T47D (cell line): ENCODE measurements at places on chromosomes 16 and 17.

DNA sequence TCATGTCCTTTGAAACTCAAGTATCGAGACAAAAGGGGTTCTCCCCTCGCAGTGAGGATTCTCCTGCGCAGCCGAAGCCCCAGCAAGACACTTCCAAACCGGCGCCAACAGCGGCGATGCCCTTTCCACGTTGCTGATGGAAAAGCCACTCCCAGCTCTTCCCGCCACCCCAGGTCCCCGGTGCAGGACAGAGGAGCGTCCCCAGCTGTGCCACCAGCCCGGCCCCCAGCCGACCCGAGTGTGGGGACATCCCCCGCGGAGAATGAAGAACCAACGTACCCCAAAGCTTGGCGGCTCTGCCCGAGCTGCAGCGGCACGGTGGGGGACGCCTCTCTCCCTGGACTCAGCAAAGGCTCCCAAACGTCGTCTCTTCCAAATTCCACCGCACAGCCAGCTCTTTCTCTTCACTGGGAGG, 573 bp downstream of the CHST6 start:
- no peak for DNase-seq

DNA sequence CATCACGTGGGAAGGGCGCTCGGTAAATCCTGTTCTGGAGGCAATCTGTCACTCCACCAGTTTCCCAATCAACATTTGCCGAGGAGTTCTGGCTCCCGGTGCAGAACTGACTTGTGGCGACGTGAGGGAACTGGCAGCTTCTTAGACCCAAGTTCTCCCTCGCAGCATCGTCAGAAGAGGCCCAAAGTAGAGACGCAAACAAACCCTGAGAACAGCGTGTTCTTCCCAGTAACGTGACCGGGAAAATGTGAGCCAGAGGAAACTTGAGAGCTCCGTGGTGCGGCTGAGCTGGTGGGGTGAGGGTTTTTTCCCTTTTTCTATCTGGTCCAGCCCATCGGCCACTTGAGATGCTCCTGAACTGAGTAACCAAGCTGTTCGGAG, 158.9 kb upstream of the CACNG5 start:
- peak; percentile 44 for DNase-seq

- DNase-seq, result no peak
Observed at GRCh38 chr16:751152-752006, 9.2 kb upstream of the MSLN start.

DNA sequence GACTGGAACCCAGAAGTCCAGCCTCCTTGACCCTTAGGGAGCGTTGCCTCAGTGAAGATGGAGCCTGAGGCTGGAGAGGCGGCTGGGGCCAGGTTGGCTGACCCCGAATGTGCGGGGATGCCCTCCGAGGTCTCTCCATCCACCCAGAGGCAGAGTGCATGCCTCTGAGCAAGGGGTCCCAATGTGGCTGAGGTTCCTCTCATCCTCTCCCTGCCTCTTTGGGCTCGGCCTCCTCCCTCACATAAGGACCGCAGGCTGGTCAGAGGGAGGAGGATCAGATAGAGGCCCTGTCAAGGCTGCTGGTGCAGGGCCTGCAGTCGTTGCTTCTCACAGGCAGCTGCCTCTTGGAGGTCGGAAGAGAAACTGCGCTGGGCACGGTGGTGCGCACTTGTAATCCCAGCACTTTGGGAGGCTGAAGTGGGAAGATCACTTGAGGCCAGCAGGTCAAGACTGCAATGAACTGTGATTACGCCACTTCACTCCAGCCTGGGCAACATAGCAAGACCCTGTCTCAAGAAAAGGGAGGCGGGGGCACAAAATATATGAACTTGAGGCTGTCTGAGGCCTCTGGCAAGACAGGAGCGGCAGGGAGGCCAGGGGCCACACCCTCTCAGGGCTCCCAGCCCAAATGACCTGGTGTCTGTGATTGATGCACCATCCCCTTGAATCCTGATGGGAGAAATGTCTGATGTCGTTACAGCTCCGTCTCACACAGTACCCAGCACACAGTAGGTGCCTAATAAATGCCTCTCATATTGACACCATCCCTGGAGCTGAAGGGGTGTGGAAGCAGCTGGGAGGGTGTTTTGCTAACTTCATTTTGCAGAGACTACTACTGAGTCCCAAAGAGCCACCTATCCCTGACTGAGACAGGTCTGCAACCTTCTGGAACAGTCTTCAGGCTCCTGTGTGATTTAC, 220.1 kb upstream of the GSE1 start:
- no peak for DNase-seq

GRCh38 chr17:72710202-72710601, 382.3 kb downstream of the SLC39A11 start:
- no peak for DNase-seq

DNA sequence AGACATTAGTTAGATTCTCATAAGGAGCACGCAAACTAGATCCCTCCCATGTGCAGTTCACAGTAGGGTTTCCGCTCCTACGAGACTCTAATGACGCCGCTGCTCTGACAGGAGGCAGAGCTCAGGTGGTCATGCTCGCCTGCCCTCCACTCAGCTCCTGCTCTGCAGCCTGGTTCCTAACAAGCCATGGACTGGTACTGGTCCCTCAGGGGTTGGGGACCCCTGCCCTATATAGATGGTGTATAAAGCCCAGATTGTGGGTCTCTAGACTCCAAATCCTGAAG, 52.1 kb upstream of the LYRM9 start:
- no peak for DNase-seq

GRCh38 chr17:47813512-47814031, 8.0 kb downstream of the OSBPL7 start:
- DNase-seq, result no peak

- no peak for DNase-seq
Observed at GRCh38 chr17:14351493-14351892, 50.6 kb downstream of the HS3ST3B1 start.

DNA sequence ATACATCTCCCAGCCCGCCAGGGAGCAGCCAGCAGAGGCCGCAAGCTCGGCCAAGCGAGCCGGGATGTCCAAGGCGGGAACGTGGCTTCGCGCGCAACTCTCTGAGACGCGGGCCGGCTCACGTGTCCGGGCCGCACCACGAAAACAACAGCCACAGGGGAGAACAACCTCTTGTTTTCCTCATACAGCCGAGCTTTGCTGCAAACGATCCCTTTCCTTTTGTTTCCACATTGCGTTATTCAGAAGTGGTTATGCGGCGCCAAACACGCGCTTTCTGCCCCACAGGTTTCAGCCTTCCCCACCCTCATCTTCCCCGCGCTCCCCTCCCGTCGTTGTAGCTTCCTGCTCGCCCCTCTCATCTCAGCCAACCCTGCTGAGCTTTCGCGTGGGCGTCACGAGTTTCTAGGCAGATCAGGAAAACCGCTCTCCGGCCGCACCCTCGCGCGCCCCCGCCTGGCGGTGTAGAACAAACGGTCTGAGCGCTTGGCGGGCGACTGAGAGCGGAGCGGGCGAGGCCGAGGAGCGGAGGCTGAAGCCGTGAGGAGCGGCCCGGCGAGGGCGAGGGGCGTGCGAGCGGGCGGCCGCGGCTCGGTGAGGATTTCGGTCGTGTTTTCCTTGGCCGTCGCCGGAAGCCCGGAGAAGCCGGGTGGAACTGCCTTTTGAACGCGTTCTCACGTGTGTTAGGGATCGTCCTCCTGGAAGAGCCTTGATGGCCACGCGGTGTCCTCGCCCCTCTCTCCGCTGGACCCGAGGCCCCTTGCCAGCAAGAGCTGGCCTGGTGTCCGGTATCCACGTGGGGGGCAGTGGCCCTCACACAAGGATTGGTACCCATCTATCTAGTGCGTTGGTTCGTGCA, 6.6 kb upstream of the SMARCD2 start:
- DNase-seq, result no peak

DNA sequence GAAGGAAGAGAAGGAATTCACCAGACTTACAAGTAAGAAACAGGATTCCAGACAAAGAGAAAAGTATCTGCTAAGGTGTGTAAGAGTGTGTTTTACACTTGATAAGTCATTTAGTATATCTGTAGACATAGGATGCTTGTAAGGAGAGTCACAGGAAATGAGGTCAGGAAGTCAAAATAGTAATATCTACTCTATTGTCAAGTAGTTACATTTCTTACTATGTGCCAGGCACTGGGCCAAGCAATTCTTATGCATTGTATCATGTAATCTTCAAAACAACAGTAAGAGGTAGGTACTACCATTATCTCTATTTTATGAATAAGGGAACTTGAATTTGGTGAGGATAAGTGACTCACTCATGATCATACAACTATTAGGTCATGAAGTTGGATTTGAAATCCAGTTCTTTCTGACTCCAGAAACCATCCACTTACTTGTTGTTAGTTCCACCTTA, 129.1 kb downstream of the SNX11 start:
- no peak for DNase-seq

- peak; percentile 84 for DNase-seq
Observed at GRCh38 chr17:69525920-69526841, 111.7 kb downstream of the MAP2K6 start.

- peak; percentile 56 for DNase-seq
Observed at GRCh38 chr17:41810659-41811548, 845 bp downstream of the P3H4 start.

- no peak for DNase-seq
Observed at GRCh38 chr17:13362341-13363122, 239.2 kb downstream of the HS3ST3A1 start.

DNA sequence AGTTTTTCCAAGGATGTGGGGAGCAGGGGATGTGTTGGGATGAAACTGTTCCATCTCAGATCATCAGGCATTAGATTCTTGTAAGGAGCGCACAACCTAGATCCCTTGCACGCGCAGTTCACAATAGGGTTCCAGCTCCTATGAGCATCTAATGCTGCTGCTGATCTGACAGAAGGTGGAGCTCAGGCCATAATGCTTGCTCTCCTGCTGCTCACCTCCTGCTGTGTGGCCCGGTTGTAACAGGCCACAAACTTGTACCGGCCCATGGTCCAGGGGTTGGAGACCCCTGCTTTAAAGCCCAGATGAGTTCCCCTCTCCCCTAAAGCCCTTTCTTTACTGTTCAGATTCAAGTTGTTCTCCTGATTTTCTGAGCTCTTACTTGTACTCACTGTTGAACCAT, 44.8 kb downstream of the RNF135 start:
- DNase-seq, result peak; percentile 64

- DNase-seq, result no peak
Observed at GRCh38 chr16:56747486-56748045, 17.6 kb downstream of the NUP93 start.

DNA sequence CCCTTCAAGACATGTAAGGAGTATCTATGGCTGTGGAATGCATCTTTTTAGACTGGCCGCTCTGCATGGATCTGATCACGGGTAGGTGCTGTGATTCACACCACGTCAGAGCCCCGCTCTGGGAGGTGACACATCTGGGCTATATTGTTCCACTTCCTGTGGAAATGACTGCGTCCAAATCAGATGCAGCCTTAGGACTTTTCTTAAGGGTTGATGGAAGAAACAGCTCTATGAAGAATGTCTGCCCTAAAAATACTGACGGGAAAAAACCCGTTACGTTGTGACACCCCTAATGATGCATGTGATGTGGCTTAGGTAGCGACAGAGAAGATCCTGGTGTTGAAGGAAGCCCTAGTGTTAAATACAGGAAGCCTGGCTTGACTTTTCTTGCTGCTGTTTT, 12.2 kb downstream of the BANP start:
- no peak for DNase-seq

DNA sequence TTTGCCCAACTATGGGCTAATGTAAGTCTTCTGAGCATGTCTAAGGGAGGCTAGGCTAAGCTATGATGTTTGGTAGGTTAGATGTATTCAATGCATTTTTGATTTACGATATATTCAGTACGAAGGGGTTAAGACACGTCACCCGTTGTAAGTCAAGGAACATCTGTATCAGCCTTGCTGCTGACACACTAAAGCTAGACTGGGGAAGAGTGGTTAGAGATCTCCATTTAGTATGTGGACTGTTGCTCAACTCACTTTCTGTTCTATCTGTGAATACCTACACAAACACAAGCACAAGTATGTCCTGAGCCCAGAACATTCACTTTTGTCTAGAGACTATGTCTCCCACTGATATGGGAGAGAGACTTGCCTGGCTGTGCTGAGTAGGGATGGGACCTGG, 71.5 kb downstream of the VMP1 start:
- DNase-seq, result no peak

GRCh38 chr17:53227111-53227510, 595.6 kb upstream of the KIF2B start:
- DNase-seq, result no peak
